ENCODE measurements at places on chromosomes 5 and 9. TPM values are rescaled to one million over a fixed set of nuclear protein-coding genes. Genes with fewer than 3 reads are reported as not detected.

DNA sequence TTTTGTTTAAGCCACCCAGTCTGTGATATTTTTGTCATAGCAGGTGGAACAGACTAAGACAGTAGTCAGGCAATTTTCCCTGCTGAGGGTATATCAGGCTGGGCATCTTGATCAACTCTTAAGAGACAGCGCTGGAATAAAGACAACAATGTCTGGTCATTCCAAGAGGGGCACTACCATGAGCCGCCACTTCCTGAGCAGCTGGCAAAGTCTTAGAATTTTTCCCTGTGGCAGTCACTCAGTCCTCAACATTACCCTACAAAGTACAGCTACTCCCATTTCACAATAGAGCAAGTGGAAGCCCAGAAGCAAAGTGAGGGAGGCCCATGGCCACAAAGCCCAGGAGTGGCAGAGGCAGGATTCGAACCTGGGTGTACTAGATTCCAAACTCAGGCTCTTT, 74.8 kb downstream of the SH3PXD2B start:
- no peak for DNase-seq

DNA sequence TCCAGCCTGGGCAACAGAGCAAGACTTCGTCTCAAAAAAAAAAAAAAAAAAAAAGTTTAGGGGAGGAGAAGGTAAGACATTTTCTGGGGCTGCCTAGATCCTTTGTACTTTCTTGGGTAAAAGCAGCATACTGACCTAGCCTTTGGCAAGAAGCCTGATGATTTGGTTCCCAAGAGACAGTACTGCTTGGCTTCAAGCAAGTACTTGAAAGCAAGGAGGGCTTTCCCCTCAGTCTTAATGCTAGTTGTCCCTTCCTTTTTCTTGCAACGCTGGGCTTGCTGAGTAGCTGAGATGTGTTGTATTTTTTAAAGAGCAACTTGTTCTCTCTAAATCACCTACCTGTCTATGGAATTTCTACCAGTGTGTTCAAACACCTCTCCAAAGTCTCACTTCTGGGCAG, 76.2 kb downstream of the INSYN2B start:
- DNase-seq: no peak

DNA sequence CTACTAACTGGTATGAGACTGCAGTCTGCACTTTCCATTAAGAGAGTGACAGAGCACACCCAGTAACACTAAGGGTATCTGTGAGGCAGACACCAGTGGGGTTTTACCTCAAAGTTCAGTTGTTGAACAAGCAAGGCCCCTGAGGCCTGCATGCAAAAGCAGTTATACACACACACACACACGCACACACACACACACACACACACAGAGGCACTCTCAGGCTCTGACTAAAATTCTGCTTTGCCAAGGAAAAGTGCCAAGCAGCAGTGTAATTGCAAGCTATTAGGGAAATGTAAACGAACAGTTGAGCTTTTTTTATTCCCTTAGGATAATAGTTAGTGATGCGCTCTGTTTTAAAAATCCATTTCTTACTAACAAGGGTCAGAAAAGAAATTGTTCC, 377.1 kb downstream of the SPOCK1 start:
- no peak for DNase-seq

The WDR55 gene
- 18.2 TPM for total RNA-seq

DNA sequence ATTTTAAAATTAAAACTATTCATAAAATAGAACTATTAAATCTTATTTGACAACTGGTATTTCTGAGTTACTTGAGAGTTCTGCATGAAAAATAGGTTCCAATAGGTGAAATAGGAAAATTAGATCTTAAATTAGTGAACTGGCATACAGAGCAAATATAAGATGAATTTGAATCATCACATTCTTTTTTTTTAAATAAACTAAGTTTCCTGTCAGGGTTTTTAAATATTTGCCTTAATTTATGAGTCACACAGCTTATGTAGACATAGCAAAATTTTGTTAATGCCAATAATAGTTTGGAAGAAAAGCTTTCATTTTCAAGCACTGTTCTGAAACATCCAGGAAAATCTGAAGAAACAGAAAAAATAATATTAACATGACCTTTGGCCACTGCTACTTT, 311.7 kb upstream of the HAPLN1 start:
- DNase-seq: no peak

DNA sequence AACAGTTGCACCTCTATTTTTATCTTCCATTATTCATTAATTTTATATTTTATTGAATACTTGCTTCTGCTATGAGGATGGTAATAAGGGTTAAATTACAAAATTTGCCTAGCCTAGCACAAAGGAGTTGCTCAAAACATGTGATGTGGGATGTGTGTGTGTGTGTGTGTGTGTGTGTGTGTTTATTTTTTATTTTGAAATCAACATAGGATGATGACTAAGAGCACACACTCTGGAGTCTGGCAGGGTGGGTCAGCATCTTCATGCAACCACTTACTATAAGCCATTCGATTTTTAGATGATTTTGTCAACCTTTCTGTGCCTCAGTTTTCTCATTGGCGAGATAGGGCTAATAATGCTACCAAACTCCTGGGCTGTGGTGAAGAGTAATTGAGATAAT, 57.7 kb upstream of the MAMDC2 start:
- no peak for DNase-seq

The RCL1 gene
- total RNA-seq: 31.6 TPM

The PHYHD1 gene
- total RNA-seq: 10.6 TPM

GRCh38 chr9:20303996-20304395, 318.3 kb downstream of the MLLT3 start:
- no peak for DNase-seq

DNA sequence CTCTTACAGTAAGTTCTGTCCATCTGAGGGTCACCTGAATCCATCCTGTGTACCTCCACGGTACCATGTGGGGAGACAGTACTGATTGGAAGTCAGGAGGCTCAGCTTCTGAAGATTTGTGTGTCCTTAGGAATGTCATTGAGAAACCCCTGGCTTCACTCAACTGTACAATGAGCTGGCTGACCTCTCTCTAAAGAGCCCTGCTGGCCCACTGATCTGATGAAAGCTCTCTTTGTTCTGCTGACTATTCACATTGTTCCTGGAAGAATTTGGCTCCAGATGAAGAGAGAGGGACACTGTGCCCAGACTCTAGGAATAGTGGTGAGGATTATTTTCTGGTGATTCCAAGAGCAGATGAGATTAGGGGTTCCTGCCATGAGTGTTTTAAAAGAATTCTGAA, 141.2 kb downstream of the LURAP1L start:
- peak; percentile 11 for DNase-seq

The ADAMTS13 gene
- 0.91 TPM for total RNA-seq
